ENCODE measurements at places on chromosomes 13 and 19.
A peak's percentile ranks its signal among the peaks of the same experiment; 100 is the strongest.

GRCh38 chr19:57653689-57654088 is 15.0 kb upstream of the ZSCAN4 start:
- no peak for DNase-seq

- no peak for DNase-seq
Measured at GRCh38 chr19:30784850-30785457, 412.8 kb downstream of the ZNF536 start.

GRCh38 chr13:50461189-50461588 is 382.3 kb downstream of the DLEU7 start:
- DNase-seq: no peak

GRCh38 chr19:48702701-48703100 is 6.9 kb downstream of the FUT2 start:
- no peak for DNase-seq

- no peak for DNase-seq
Measured at GRCh38 chr13:33710924-33711323, 107.0 kb upstream of the RFC3 start.

GRCh38 chr13:102902789-102903347 is 57.0 kb downstream of the ERCC5 start:
- DNase-seq: no peak

- no peak for DNase-seq
Measured at GRCh38 chr13:39023316-39023715, 14.6 kb downstream of the PROSER1 start.

DNA sequence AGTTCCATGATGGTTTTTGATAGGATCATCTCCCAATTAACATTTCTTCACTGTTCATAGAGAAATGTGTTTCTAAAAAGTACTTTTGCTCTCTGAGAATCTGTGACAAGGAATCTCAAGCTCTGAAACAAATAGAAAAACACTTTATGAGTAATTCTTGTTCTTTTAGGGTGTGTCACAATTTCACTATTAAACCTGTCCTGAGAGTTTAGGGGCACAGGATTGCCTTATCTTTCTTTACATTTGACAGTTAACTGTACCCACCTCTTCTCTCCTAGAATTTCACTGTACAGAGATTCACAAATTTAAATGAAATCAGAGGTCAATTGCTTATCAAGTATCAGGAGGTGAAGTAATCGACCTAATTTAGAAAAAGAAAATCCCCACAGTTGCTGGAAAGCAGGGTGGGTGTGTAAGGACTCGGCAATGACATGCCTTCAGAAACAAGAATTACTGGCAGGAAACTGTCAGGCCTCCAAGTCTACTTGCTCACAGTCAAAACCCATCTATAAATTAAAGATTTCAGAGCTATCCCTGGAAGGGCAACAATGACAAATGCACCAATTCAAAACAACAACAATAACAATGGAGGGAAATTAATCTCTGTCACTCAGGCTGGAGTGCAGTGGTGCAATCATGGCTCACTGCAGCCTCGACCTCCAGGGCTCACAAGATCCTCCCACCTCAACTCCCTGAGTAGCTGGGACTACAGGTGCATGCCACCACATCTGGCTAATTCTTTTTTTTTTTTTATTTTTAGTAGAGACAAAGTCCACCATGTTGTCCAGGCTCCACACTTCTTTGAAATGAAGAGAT is 250.2 kb downstream of the ABCC4 start:
- DNase-seq: no peak

- DNase-seq: no peak
Measured at GRCh38 chr19:4591320-4591719, 31.8 kb upstream of the SEMA6B start.

- DNase-seq: no peak
Measured at GRCh38 chr13:44237881-44238421, 135.7 kb upstream of the SERP2 start.

- no peak for DNase-seq
Measured at GRCh38 chr13:25281935-25282332, 5.4 kb downstream of the MTMR6 start.

DNA sequence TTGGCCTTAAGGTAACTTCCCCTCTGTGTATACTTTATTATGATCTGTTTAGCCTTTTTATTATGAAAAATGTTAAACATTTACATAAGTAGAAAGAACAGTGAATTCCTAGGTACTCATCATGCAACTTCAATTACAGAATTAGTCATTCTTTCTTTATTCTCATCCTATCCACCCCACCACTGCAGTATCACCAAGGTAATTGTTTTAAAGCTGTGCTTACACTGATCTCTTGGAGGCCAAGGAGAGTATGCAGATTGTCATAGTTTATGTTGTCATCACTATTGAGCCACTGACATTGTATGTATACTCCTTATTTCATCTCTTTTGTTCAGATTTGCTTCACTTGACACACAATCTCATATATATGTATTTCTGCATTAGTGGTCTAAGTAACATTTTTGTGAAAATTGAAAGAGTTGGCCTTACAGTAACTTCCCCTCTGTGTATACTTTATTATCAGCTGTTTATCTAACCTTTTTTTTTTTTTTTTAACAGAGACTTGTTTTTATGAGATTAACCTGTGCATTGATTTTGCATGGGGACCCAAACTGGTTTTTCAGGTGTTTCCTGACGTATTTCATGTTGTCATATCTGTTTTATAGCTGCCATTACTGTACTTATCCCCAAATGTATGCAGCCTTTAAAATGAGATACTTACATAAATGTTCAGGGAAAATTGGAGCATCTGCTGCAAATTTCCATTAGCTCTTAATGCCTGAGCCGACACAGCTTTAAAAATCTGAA is 4.5 kb downstream of the ZNF507 start:
- no peak for DNase-seq

GRCh38 chr19:38647368-38647965 is at the start of gene ACTN4:
Gene ACTN4 (plus strand): TSS chr19:38647649. CDS start chr19:38647746, 97 bp downstream.
- peak; percentile 68 for DNase-seq

DNA sequence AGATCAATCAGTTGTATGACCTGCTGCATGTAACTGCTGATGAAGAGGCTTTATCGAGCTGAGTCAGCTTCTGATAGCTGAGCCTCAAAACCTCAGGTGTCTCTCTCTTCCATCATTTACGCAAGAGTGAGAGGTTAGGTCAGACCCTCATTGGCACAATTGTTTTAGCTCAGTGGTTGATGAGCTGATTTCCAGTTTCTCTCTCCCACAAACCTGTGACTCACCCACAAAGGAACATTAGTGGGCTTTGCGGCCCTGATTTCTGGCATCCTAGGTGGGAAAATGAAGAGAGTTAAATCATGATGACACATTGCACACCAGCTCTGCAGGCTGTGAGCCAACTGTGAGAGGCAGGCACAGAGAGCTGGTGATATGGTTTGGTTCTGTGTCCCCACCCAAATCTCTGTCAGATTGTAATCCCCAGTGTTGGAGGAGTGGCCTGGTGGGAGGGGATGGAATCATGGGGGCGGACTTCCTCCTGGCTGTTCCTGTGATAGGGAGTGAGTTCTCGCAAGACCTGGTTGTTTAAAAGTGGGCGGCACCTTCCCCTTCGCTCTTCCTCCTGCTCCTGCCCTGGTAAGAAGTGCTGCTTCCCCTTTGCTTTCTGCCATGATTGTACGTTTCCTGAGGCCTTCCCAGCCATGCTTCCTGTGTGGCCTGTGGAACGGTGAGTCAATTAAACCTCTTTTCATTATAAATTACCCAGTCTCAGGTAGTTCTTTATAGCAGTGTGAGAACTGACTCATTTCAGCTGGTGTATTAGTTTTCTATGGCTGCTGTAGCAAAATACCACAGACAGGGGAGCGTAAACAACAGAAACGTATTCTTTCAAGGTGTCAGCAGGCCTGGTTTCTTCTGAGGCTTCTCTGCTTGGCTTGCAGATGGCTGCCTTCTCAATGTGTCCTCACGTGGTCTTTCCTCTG is 33.5 kb upstream of the TMTC4 start:
- no peak for DNase-seq

- DNase-seq: no peak
Measured at GRCh38 chr13:22017226-22017625, 346.4 kb downstream of the FGF9 start.

DNA sequence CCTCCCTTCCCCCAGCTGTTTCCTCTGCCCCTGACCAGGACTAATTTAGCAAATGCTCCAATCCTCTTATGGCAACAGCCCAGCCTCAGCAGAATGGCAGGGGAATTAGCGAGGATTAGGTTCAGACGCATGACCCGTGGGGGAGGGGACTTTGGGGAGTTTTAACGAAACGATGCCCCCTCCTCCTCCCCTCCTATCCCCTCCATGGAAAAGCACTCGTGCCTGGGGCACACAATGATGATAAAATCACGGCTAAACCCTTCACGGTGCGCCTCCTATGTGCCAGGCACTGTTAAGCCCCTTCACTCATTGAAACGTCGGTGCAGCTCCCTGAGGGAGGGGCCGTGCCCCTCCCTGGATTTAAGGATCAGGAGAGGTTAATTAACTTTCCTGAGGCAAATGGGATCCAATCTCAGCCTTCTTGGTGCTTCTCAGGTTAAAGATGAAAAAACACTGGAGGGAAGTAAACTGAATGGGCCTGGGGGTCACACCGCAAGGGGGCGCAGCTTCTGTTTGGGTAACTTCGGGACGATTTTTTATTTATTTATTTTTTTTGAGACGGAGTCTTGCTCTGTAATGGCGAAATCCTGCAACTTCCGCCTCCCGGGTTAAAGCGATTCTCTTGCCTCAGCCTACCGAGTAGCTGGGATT is 10.1 kb upstream of the TPRX2 start:
- no peak for DNase-seq

- DNase-seq: no peak
Measured at GRCh38 chr13:46561691-46562090, 8.7 kb downstream of the LRCH1 start.

- DNase-seq: no peak
Measured at GRCh38 chr19:47660435-47660832, 51.5 kb downstream of the BICRA start.

DNA sequence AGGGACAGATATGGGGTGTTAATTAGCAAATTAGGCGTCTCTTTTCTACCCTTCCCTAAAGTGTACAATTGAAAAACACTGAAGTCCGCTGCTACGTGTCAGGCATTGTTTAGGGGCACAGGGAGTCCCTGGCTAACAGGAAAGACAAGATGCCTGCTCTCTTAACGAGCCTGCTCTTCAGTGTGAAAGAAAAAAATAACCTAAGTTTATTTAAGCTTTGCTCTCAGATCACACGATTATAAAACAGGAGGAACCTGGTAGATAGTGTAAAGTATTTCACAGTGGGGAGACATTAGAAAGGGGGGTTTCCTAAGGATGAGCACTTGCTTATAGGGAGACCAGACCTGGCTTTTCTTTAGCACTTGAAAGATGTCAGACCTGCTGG is 38.7 kb downstream of the IGFL2 start:
- no peak for DNase-seq

DNA sequence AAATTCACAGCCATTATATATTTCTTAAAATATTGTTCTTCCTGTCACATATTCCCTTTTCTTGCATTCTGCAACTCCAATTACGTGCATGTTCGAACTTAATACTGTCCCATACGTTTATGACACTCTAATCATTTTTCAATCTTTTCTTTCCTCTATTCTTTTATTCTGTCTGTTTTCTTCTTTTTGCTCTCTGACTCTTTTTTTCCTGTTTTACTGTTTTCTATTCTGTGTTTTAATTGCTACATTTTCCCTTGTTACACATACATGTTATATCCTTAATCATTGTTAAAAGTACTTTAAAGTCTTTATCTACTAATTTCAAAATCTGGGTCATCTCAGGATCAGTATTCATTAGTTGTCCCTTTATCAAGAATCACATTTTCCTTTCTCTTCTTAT is 1149.1 kb upstream of the PCDH20 start:
- DNase-seq: no peak

DNA sequence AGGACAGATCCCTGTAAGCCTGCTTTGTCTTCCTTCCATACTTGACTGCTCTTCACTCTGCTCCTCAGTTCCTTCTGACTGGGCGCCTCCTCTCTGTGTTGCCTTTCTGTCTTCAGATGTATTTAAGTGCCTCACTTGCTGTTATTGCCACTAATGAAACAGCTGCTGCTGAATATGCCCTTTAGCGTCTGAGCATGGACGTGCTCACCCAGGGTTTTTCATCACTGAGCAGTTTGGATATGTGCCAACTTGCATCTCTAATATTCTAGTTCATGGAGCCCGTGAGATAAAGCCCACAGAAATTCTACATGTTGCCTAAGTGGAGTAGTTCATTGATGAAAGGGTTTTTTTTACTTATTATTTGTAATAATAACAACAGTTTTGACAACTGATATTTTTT is 198.2 kb downstream of the MYO16 start:
- DNase-seq: no peak

DNA sequence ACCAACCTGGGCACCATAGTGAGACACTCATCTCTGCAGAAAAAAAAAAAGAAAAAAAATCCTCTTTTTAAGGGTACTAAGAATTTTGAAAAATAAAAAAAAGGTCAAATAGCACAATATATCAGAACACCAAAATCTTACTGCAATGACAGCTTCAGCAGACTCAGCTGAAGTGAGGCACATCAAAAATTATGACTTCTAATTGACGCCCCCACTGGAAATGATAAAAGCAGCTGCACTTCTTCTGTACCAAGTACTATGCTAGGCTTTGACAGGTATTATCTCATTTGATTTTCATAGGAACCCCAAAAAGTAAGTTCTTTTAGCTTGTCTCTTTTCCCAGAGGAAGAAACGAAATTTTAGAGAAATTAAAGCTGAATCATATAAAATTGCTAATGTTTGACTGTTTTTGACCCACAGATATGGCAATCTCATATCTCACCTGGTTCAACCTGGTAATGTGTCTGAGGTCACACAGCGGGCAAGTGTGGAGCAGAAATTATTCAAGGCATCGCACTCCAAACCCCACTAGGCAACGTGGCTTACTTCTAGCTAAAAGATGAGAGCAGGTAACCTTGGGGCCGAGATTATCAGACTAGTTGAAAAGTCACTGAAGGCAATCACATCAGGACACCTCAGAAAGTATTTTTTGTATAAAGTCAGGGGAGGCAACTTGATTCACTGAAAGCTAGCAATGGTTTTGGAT is 78.1 kb downstream of the TNFSF11 start:
- DNase-seq: no peak

GRCh38 chr19:53424968-53425597 is 6.7 kb upstream of the ZNF761 start:
- peak; percentile 11 for DNase-seq

DNA sequence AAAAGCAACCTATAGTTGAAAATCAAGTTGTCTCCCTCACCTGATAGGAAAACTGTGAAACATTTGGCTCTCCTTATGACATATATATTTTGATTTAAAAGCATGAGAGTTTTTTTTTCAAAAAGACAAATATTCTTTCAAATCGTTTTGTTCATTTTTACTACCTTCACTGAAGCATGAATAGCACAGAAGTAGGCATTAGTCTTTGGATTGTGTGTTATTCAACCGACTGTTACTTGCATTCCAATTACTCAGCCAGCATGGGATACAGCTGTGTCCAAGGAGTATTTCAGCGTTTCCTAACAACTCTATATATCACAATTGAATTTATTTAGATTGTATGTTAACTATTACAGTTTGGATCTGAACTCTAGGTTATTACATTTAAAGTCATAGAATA is 135.2 kb downstream of the PCDH9 start:
- no peak for DNase-seq

GRCh38 chr19:50750010-50750409 is 20.3 kb upstream of the GPR32 start:
- DNase-seq: no peak

All from GM04503 (cell line).